Fibroblast of mammary gland (primary cell): ENCODE measurements at places on chromosomes 3 and 15.

GRCh38 chr3:72533591-72534473 is 314.4 kb downstream of the SHQ1 start:
- DNase-seq, result no peak

- DNase-seq, result no peak
These were observed 486.8 kb downstream of the GABRG3 start for GRCh38 chr15:27457766-27458165.

DNA sequence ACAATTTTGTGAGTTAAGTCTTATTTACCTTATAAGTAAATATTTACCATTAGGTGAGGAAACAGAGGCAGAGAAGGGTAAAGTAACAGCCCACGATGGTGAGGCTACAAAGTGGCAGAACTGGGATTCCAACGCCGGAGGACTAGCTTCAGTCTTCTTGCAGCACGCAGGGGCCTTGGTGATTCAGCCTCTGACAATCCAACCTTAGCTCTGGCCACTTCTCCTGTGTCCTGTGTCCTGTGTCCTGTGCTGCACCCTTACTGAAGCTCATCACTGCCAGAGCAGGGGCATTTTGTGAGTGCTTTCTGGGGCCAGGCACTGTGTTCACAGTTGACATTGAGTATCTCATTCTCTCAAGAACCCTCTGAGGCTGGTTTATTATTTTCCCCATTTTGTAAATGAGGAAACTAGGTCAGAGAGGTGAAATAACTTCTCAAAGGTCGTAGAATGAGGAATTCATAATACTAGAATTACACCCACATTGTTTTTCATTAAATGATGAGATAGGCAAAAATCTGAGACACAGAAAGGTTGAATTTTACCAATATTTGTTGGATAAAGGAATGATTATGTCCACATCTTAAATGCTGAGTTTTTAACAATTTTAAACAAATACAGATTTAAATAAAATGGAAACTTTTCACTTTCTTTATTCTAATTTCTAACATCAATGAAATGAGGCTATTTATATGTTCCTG is 215.9 kb downstream of the BBX start:
- no peak for DNase-seq

- DNase-seq, result peak; percentile 63
These were observed 30.4 kb upstream of the ALDH1A3 start for GRCh38 chr15:100849021-100849854.
